ENCODE measurements at places on chromosomes 4 and X.

GRCh38 chr4:151302432-151302831 lies 23.0 kb downstream of the SH3D19 start:
- DNase-seq = no peak

DNA sequence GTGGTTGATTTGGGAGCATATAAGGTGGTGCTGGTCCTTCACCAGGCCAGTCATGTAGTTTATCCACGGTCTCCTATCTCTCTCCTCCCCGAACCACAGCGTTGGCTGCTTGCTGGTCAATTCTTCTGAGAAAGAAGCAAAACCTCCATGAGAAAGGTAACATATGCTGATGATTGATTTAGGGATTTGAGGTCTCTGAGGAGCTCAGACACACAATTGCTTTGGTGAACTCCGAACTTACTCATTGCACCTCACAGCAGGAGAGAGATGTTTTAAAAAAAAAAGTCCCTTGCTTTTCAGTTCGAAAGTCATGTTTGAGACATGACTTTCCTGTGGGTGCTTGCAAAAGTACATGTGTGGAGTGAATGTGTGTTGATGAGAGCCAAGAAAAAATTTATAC lies 100.2 kb downstream of the TSPAN7 start:
- no peak for DNase-seq

DNA sequence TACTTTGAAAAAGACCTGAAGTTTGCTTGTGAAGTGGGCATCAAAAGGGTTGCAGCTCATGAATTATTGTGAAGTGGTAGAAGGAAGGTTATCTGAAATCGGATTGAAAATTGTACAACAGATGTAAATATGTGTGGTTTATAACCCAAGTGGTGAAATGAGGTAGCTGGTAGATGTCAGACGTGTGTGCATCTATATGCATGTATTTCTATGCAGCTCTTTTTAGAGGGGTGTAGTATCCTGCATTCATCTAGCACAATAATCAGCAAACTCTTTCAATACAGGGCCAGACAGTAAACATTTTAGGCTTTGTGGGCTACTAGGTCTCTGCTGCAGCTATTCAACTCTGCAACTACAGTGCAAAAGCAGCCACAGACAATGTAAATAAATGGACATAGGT lies 9.4 kb downstream of the ATRX start:
- DNase-seq = no peak

GRCh38 chr4:2482693-2483092 lies 13.8 kb downstream of the RNF4 start:
- peak; percentile 10 for DNase-seq

DNA sequence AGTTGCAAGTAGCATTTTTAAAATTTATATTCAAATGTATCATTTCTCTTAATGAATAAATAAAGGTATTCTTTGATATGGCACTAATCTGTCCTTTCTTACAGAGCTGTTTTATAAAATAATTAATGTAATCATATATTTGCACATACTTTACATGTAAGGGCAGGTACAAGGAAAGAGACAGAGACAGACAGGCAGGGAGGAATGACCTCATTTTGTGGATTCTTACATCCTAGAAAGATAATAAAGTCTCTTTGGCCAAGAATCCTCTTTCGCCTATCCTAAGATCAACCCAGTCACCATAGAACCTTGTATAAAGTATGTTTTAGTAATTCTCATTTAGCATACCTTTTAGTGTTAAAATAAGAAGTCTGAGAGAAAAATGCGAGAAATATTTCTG lies 98.5 kb upstream of the CTSO start:
- DNase-seq = no peak

DNA sequence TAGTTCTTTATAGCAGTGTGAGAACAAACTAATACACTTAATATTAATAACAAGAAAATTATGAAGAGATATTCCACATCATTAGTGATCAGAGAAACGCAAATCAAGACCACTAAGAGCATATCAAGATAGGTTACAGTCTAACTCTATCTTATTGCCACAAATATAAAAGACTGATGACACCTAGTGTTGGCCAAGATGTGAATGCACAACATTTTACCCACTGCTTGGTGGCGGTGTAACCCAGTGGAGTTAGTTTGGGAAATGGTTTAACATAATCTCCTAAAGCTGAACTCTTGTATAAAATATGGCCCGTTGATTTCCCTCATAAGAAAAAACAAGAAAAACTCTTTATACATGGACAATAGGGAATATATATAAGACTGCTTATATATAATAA lies 92.4 kb downstream of the SLITRK2 start:
- no peak for DNase-seq

- DNase-seq = no peak
Observed at GRCh38 chr4:138348055-138348454, 105.9 kb upstream of the SLC7A11 start.

DNA sequence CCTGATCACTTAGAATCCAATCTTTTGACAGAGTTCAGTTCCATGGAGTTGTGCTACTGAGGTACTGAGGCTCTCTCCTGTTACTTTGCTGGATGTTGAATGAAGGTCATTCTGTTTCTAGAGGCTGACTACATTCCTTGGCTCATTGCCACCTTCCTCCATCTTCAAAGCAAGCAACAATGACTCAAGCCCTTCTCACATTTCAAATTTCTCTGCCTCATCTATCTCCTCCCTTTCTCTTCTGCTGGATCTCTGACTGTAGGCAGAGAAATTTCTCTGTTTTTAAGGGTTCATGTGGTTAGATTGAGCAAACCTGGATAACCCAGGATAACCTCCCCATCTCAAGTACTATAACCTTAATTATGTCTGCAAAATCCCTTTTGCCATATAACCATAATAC lies 775.4 kb downstream of the STPG2 start:
- no peak for DNase-seq

DNA sequence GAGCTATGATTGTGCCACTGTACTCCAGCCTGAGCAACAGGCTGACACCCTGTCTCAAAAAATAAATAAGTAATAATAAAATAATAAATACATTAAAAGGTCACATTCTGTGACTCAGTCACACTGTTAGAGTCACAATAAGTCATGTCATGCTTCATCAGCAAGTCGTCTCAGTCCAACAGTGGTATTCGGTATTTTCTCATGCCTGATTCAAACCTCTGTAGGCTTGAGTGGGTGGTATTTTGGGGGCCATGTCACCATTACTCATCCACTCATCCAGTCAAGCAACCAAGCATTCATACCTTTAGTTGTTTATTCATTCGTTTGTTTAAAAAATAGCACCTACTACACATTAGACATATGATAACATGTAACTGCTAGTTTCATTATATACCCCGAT lies 46.9 kb downstream of the SUPT20HL2 start:
- DNase-seq = no peak

DNA sequence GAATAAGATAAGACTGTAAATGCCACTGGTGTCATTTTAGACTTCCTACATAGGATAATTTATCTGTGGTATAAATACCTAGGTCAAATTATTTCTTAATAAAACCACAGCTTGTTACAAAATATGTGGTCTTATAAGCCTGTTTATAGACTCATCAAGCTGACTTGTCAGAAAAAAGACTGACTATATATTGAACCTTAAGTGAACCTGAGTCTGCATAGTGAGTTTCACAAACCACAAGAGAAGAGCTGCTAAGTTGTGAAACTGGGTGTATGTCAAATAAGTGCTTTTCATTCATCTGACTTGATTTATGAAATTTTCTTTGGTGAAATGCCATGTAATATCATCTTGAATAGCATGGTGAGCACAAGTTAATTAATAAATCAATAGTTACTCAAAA lies 48.4 kb upstream of the TMPRSS11A start:
- DNase-seq = no peak

GRCh38 chr4:6200011-6200921 lies at the start of gene JAKMIP1:
JAKMIP1 (minus strand) TSS chr4:6200549; CDS start chr4:6112850, 87,699 bp downstream.
- DNase-seq = peak; percentile 80

DNA sequence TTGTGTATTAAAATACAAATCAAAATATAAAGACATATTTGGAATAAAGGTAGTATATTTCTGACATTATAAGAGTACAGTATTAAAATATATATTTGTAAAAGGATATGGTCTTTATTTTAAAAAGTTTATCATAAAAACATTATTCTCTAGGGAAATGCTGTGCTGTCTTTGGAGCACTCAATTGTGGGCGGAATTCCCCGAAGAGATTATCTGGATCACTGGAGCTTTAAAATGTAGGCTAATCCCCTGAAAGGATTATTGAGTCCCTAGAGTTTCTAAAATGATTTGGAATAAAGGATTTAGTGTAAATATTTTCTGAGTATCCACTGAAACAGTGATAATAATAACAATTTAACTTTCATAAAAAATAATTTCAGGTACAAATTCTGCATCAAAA lies 1239.4 kb downstream of the TECRL start:
- DNase-seq = no peak

GRCh38 chr4:54548098-54548620 lies 109.6 kb upstream of the KIT start:
- DNase-seq = no peak

DNA sequence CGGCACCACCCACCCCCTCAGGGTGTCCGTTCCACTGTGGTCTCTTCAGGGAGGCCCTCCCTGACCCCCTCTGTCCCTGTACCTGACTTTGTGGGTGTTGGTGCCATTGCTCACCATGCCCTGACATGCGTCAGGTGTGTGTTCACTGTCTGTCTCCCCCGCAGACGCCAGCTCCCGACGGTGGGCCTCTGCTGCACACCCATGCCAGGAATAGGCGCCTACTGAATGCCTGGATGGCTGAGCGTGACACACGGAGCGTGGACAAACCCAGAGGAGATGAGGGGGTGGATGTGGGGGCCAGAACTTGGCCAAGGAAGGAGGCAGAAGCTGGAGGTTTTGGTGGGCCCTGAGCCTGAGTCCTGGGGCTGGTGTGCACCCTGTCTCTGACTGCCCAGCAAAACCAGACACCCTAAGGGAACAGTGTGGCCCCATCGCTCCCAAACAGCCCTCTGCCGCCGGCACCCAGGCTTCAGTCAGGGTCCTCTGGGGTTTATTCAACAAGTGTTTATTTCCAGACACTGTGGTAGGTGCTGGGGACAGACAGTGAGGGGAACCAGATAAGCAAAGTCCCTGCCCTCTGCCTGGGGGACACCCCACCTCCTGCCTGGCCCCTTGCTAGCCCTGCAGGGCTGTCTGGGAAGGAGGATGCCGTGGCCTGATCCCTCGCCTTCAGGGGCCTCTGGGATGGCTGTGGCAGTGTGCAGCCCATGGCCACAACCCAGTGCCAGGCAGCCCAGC lies 76.9 kb downstream of the WFS1 start:
- no peak for DNase-seq

GRCh38 chr4:117134386-117134785 lies 49.0 kb upstream of the TRAM1L1 start:
- no peak for DNase-seq

DNA sequence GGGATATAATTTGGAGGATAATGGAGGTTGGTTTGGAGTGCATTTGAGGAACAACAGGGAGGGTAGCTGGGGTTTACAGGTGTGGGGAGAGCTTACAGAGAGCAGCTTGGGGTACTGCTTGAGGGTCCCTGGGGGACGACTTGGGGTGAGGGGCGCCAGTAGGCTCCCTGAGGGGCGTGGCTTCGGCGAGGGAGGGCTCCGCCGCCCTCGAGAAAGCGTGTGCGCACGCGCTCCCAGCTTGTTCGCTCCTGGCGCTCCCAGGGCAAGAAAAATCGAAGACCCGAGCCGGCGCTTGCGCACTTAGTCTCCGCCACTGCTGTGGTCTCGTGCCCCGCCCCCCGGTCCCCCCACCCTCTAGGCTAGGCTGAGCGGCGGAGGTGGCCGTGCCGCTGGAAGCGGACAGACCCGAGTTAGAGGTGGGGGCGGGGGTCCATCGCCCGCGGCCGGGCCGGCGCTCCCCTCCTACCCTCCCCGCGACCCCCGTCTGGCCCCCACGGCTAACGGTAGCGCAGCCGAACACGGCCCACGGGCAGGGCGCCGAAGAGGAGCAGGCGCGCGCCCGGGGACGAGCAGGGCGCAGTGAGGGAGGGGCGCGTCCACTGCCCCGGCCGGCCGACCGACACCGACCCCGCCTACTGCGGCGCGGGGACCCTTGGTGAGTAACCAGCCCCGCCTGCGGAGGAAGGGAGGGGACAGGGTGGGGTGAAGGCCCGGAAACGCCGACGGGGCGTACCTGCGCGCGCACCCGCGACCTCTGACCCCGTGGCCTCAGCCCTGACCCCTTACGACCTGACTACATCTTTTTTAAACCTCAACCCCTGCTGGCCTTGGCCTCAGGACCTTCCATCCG lies 5.4 kb upstream of the CCDC120 start:
- peak; percentile 80 for DNase-seq

- DNase-seq = no peak
Observed at GRCh38 chr4:151541389-151542071, 132.6 kb downstream of the FHIP1A start.

- DNase-seq = no peak
Observed at GRCh38 chr4:26670903-26671537, 87.1 kb downstream of the TBC1D19 start.

GRCh38 chrX:112164420-112164819 lies 81.8 kb upstream of the TRPC5 start:
- DNase-seq = no peak

- DNase-seq = no peak
Observed at GRCh38 chr4:95522682-95523530, 25.9 kb downstream of the UNC5C start.

- DNase-seq = no peak
Observed at GRCh38 chr4:108888769-108889168, 125.9 kb upstream of the ETNPPL start.

GRCh38 chrX:113330416-113330815 lies 489.8 kb upstream of the AMOT start:
- DNase-seq = no peak

DNA sequence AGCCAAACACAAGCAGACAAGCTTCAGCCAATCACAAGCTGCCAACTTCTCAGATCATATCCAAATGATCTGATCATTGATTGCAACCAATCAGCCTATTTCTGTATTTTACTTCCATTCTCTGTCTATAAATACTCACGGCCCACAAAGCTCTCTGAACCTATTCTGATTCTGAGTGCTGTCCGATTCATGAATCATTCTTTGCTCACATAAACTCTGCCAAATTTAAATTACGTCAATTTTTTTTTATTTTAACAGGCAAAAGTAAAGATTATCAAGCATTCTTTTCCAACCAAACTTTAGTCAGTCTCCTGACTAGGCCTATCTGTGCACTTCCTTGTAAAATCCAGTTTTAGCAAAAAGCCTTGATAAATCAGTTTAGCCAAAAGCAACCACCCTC lies 1.8 kb upstream of the TCEANC start:
- DNase-seq = no peak

GRCh38 chrX:129840344-129840743 lies 3.3 kb downstream of the ZDHHC9 start:
- DNase-seq = no peak

- DNase-seq = no peak
Observed at GRCh38 chr4:66328803-66329574, 658.7 kb upstream of the EPHA5 start.

DNA sequence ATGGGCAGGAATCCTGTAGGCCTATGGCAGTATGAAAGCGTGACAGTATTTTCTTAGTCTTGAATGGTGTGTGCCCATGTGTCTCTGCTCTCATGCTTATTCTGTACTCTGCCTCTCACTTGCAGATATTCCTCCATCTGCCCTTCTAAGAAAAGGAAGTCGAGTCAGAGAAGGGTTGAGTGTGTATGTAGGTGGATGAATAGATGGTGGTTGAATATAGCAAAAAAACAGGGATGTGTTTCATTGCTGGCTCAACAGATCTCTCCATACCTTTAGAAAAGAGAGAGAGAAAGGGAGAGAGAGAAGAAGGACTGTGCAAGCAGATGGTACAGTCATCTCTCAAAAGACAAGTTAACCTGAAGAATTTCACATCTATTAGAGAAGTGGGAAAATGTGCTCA lies 381.5 kb downstream of the FBXW7 start:
- DNase-seq = no peak

Measured in CD4-positive, alpha-beta T cell treated with Interleukin-17A for 4 hours (primary cell).